ENCODE measurements at places on chromosomes 4 and X. TPM values are rescaled to one million over a fixed set of nuclear protein-coding genes. Genes with fewer than 3 reads are reported as not detected.

IQCM gene
- total RNA-seq: not detected

- no peak overlapping the region for H3K4me3 ChIP-seq
- peaks cover 30% of the 10 kb centered on the region for H3K4me1 ChIP-seq
These were observed 23.2 kb downstream of the APOO start for GRCh38 chrX:23884427-23885024.

DNA sequence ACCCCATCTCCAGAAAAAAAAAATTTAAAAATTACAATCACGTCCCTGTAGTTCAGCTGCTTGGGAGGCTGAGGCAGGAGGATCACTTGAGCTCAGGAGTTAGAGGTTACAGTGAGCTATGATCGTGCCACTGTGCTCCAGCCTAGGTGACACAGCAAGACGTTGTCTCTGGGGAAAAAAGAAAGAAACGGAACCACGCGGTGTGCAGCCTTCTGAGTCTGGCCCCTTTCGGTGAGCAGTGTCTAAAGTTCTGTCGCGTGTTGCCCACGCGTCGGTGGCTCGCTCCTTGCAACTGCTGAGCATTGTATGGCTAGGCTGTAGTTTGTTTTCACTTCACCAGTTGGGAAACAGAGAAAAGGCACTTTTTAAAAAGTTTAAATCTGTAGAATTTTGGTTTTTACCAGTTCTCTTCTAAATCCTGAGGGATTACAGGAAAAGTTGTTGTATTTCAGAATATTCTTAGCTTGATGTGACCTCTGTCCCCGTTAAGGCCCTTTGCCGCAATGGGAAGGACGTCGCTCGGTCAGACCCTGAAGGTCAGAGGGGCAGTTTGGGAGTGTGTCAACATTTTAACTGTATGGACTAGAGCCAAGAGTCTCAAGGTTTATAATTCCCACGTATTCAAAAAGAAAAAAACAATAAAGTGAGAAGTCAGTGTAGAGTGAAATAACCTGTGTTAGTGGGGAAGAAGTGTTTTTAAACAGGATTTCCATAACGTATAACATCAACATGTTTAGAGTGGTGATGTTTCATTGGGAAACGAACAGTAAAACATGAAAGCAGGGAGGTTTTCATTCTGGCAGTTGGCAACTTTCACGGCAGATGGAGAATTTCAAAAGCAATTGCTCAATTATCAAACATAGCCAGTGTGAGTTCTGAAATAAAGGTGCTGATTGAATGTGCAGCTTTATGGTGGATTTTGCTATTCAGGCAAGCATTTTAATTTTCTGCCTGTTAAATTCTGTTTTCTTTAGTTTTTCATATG, 45.8 kb upstream of the MSANTD1 start:
- peaks cover 67% of the 10 kb centered on the region for H3K36me3 ChIP-seq
- no peaks in the 10 kb centered on the region for H3K27me3 ChIP-seq
- H3K4me1 ChIP-seq: peaks cover 40% of the 10 kb centered on the region
- DNase-seq: peak; percentile 38
- H3K4me3 ChIP-seq: no peak overlapping the region

GRCh38 chr4:24778464-24779225, 16.7 kb upstream of the SOD3 start:
- DNase-seq: no peak
- H3K27me3 ChIP-seq: no peaks in the 10 kb centered on the region
- H3K4me3 ChIP-seq: no peak overlapping the region
- H3K4me1 ChIP-seq: no peaks in the 10 kb centered on the region
- no peaks in the 10 kb centered on the region for H3K36me3 ChIP-seq

DNA sequence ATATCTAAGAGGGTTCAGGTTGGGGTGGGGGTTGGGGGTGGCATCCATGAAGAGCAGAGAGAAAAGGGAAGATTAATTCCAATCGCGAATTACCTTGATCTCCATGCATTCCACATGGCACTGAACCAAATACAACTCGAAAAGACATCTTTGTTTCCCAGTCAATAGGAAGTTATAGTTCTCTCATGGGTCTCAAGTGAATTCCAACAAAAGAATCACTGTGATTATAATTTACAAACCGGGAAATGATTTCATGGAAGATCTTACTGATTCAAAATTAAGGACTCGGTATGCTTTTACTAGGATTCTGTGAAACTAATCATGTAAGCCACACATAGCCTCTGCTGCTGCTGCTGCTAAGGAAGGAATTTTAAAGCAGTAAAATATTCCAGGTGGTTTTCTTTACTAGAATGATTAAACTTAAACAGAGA, 26.6 kb upstream of the AMELX start:
- H3K36me3 ChIP-seq: no peaks in the 10 kb centered on the region
- DNase-seq: no peak
- H3K27ac ChIP-seq: no peak overlapping the region
- no peaks in the 10 kb centered on the region for H3K4me1 ChIP-seq

DNA sequence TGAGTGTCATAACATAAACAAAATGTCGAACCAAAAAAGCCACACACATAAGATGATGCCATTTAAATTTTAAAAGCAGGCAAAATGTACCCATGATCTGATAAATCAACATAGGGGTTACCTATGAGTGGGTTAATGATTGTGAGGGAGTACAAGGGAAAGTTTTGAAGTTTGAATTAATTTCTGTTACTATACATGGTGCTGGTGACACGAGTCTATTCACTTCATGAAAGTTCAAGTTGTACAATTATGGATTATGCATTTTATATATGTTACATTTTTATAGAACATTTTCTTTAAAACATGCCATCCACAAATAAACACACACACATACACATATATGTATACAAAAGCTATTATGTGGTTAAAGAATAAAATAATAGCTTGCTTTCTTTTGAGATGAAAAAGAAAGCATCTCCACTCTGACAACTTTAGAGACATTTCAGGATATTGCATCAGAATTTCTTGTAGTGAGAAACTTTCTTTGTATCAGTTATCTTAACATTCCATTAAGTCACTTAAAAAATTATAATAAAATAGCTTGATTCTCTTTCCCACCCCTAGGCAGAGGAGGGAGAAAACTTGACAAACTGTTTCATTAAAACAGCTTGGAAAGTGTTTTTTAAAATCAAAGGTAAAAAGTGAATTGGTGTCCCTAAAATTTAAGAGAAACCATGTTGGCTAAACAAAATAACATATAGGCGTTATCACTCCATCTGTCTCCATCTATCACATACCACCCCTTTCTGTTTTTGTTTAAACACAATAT, 891.8 kb upstream of the NDST4 start:
- H3K27me3 ChIP-seq: no peaks in the 10 kb centered on the region
- no peak overlapping the region for H3K4me3 ChIP-seq
- no peak for DNase-seq
- no peak overlapping the region for H3K27ac ChIP-seq
- H3K36me3 ChIP-seq: no peaks in the 10 kb centered on the region
- no peaks in the 10 kb centered on the region for H3K4me1 ChIP-seq

SULT1B1 gene
- total RNA-seq: 5.3 TPM

GRCh38 chr4:24917076-24917856, 4.4 kb upstream of the CCDC149 start:
- H3K4me3 ChIP-seq: no peak overlapping the region
- H3K4me1 ChIP-seq: peaks cover 6% of the 10 kb centered on the region
- H3K36me3 ChIP-seq: no peaks in the 10 kb centered on the region

- no peaks in the 10 kb centered on the region for H3K27me3 ChIP-seq
- no peak overlapping the region for H3K27ac ChIP-seq
- DNase-seq: no peak
- no peaks in the 10 kb centered on the region for H3K4me1 ChIP-seq
- no peak overlapping the region for H3K4me3 ChIP-seq
These were observed 150.0 kb downstream of the TET2 start for GRCh38 chr4:105296672-105297071.

PDZD4 gene
- total RNA-seq: 5.0 TPM

- H3K36me3 ChIP-seq: no peaks in the 10 kb centered on the region
- H3K4me1 ChIP-seq: peaks cover 42% of the 10 kb centered on the region
- H3K27me3 ChIP-seq: no peaks in the 10 kb centered on the region
These were observed 390.3 kb downstream of the SPRY1 start for GRCh38 chr4:123786920-123787319.

- H3K27ac ChIP-seq: no peak overlapping the region
- no peaks in the 10 kb centered on the region for H3K27me3 ChIP-seq
- no peaks in the 10 kb centered on the region for H3K36me3 ChIP-seq
- no peak overlapping the region for H3K4me3 ChIP-seq
These were observed 199.0 kb downstream of the BANK1 start for GRCh38 chr4:101989551-101989950.

GRCh38 chr4:151627491-151627890, 133.3 kb downstream of the GATB start:
- H3K4me1 ChIP-seq: no peaks in the 10 kb centered on the region
- H3K27me3 ChIP-seq: no peaks in the 10 kb centered on the region
- H3K36me3 ChIP-seq: no peaks in the 10 kb centered on the region
- H3K27ac ChIP-seq: no peak overlapping the region

DNA sequence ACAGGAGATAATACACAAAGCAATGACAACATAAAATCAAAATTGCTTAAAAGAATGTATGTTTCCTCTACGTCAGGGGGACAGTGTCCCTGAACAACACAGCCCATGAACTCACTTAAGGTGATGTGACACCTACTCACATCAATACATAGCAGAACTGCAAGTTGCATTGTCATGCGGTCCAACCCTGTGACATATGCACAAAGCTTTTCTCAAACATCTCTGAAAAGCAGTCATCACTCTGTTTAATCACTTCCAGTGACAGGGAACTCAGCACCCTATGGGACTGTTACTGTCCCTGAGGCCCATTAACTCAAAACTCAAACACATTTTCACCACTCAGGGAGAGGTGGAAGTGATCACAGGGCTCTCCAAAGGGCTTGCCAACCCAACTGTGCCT, 2.4 kb downstream of the STX18 start:
- no peak for DNase-seq
- no peaks in the 10 kb centered on the region for H3K36me3 ChIP-seq
- no peak overlapping the region for H3K27ac ChIP-seq
- no peaks in the 10 kb centered on the region for H3K27me3 ChIP-seq
- H3K4me3 ChIP-seq: no peak overlapping the region
- H3K4me1 ChIP-seq: peaks cover 23% of the 10 kb centered on the region

DNA sequence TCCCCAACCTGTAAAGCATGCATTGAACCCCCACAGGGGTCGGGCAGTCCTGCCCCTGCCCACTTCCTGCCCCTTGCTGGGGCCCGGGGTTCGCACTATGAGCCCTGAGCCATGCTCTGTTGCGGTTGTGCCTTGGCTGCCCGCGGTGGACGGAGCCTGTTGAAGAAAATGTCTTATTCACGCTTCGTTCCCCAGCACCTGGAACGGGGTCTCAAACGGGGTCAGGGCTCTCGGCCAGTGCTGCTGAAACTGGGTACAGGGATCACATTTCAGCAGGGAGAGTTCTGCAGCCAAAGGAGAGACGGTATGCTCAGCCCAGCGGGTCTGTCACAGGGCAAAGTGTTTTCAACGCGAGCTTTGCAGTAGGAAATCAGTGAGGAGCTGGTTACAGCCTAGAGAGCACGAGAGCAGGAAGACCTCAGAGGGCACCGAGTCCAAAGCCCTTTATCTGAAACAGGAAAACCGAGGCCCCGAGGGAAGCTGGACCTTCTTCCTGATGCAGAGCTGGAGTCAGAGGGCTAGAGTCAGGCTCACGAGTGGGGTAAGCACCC, 46.3 kb upstream of the AFAP1 start:
- H3K36me3 ChIP-seq: no peaks in the 10 kb centered on the region
- no peak overlapping the region for H3K4me3 ChIP-seq
- H3K27me3 ChIP-seq: no peaks in the 10 kb centered on the region
- no peak for DNase-seq

DNA sequence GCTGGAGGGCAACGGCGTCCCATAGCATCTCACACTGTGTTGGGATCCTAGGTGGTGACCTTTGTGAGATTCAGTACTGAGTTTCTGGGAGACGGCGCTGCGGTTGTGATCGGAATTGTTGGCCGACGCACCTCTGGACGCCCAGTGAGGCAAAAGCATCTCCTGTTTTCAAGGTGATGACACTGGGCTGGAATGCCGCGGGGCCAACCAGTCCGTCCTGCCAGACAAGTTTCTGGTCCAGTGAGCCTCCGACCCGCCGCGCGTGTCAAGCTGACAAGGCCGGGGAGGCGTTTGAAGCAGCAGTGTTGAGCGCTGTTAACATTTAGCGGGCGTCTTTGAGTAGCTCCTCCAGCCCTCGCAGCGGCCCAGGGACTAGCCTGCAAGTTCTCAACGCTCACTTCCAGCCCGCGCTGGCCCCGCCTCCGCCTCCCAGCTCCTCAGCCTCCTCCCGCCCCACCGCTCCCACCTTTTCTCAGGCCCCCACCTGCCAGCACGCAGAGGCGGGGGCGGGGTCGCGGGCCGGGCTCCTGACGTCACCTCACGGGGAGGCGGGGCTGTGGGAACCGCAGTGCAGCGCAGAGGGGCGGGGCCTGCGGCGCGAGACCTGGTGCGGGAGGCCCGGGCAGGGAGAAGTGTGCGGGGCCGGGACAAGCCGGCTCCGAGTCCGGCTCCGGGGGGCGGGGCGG, 482 bp upstream of the CDS1 start:
- peak overlapping the region; percentile 94 for H3K27ac ChIP-seq
- H3K4me1 ChIP-seq: peaks cover 29% of the 10 kb centered on the region
- no peaks in the 10 kb centered on the region for H3K36me3 ChIP-seq

DNA sequence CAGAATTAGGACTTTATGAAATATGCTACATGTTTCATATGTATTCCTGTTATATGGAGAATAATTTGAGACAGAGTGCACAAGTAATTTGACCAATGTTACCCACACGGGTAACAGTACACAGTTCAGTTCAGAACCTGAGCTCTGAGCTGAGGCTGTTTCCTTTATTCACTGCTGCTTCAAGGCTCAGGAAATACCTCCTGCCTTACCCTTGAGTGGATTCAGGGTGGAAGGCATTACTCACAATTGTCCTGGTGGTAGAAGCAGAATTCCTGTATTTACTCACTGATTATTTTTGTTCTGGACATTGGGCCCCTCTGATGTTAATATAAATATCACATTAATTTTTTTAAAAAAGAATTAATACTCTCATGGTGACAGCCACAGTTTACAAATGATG, 73.5 kb upstream of the CAMK2D start:
- H3K4me3 ChIP-seq: no peak overlapping the region
- H3K27me3 ChIP-seq: no peaks in the 10 kb centered on the region
- no peak overlapping the region for H3K27ac ChIP-seq

DNA sequence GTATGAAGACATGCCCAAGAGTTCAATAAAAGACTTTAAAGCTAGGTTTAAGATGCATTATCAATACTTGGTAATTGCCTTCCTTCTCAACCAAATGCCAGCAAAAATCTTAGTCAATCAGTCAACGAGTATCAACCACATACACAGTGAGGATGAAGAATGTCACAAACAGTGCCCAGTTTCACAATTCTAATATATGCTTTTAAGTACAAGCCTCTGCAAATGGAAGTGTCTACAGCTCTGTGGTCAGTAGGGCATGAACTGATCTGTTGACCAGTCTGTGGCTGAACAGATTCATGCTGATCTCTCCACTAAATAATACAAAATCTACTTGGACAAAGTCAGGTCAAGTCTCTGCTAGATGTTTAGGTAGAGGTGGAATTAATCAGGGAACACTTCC, 27.9 kb downstream of the PPARGC1A start:
- H3K27me3 ChIP-seq: no peaks in the 10 kb centered on the region
- H3K36me3 ChIP-seq: no peaks in the 10 kb centered on the region
- DNase-seq: no peak
- H3K4me3 ChIP-seq: no peak overlapping the region
- no peak overlapping the region for H3K27ac ChIP-seq
- H3K4me1 ChIP-seq: no peaks in the 10 kb centered on the region

ZXDA gene
- total RNA-seq: 9.9 TPM

All from stomach (tissue), 19 donors.